ENCODE measurements at places on chromosomes 1 and 21.

- no peak for DNase-seq
Measured at GRCh38 chr1:4977701-4978100, 323.3 kb downstream of the AJAP1 start.

GRCh38 chr1:52502789-52503188 is 50.1 kb downstream of the TUT4 start:
- DNase-seq = peak; percentile 14

DNA sequence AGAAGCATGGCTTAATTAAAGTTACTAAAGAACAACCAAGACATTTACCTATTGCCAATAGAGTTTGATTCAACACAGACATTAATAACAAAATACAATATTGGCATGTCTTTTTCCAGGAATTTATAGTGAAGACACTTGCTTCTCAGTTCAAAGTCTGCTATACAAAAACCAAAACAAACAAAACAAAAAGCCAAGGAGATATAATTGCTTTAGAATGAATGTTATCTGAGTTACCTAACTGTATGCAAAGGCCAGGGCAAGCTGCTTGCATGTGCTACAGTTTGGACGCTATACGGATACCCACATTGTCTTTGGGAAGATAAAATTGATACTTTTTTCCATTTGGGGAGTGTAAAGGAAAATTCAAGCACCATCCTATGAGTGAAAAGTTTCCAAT is 13.6 kb downstream of the FMO5 start:
- no peak for DNase-seq

- no peak for DNase-seq
Measured at GRCh38 chr1:9473032-9473807, 66.0 kb upstream of the SLC25A33 start.

DNA sequence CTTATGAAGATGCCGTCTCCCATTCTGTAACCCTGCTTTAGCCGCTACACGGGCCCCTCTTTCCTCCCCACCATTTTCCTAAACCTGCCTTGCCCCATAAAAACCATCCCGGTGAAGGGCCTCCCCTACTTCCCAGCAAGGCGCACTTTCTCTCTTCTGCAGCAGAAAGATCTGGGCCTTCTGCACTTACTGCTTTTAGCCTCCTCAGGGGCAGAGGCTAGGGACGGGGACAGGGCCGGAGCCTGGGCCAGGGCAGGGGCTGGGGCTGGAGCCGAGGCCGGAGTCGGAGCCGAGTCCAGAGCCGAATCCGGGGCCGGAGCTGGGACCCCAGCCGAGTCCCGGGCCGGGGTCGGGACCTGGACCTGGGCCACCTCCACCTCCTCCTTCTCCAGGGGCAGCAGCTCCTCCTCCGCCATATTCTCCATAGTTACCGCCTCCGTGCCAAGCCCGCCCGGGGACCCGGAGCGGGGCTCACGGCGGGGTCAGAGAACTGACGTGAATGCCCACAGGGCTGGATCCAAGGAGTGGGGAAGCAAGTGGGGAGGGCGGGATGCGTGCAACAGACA is 382 bp downstream of the TRMT1L start:
- no peak for DNase-seq

DNA sequence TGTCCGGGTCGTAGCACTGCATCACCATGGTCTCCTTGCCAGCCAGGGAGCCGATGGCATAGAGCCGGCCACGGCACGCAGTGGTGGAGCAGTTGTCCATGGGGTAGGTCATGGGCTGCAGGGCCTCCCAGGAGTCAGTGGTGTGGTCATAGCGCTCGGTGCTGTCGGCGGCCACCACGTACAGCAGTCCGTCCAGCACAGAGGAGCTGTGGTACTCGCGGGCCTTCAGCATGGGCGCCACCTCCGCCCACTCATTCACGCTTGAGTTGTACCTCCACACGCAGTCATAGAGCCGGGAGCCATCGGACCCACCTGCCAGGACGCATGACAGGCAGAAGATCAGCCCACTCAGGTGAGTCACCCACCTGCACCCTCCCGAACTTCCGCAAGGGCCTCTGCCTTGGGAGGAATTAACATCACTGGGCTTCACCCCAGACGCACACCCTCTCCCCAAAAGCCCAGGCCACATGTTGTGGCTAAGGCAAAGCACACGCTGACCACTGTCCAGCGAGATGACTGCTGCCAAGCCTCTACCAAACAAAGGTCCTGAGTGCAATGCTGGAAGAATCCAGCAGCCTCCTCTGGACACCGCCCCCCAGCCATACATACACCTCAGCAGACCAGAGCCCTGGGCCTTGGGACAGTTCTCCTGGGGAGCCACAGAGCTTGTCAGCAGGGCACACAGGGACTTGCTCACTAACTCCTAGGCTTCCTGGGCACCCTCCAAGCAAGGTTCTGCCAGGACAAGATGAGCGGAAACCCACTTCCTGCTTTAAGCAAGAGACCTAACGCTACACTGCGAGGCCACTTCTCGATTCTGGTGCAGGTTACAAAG is 3.3 kb downstream of the KLHL21 start:
- DNase-seq = no peak

DNA sequence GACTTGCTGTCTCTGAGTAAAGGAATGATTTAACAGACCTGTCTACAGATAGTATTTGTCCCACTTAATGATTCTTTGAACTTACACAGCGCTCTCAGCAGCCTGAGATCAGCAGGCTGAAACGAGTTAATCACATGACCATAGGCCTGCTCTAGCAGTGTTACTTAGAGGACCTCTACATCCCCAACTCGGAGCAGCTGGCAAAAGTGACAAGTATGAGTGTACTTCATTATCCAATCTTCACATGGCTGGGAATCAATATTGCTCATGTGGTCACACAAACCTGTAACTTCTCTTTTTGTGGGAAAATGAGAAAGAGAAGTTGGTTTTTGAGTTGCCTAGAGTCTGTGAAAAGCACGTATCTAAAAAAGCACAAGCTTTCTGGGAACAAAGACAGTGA is 11.4 kb upstream of the ATP13A2 start:
- DNase-seq = no peak

DNA sequence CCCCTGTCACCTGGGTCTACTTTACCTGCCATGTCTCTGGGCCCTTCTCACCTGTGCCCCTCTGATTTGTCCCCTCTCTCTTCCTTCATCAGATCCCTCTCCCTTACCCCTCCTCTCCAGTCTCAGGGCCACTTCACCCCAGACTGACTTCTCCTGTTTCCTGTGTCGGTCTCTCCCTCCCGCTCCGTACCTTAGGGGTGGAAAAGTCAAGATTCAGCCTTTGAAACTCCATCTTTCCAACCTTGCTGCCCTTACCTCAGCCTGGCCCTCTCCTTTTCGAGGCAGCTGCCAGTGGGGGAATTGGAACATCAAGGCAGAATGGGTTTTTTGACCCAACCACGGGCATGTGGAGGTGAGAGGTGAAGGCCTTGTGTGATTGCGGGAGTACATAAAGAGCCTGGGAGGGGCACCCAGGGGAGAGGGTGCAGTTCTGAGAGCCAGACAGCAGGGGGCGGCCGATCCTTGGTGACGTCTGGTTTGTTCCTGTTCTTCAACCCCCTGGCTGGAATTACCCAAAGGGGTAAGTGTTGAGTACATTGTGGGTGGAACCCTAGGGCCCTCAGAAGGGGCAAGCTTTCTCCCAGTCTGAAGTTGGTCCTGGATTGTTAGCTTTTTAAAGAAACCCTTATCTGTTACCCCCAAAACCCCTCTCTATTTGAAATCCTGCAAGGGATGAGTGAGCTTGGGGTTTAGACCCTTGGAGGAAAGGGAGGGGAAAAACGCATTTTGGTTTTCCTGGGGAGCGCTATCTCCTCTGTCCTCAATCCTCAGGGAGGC is 12.3 kb upstream of the DMBX1 start:
- peak; percentile 87 for DNase-seq

GRCh38 chr1:53249706-53250105 is 11.4 kb upstream of the MAGOH start:
- no peak for DNase-seq

DNA sequence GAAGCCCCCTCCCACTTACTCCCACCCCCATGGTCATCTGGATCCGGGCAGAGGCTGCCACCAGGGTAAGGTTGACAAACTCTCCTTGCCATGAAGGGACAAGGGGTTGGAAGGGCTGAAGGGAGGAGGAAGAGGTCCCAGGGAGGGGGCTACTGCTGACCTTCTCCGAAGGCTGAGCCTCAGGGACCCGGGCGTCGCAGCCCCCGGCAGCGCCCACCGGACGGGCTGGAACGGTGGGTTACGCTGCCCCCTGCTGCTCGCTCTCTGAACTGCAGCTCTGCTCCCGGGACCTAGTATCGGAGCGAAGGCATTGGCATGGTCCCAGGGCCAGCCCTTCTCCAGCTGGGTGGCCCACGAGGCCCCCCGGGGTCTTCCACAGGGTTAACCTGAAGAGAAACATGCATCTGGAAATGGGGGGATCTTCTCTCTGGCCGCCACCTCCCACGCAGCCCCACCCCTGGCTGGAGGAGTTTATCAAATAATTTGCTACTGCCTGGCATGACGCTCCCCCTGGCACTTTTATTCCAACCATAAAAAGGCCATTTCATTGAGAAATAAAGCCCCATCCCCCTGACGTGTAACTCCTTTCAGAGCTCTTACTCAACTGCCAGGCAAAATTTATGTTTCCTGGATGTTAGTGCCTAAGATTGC is 70.4 kb upstream of the TARDBP start:
- DNase-seq = peak; percentile 87

DNA sequence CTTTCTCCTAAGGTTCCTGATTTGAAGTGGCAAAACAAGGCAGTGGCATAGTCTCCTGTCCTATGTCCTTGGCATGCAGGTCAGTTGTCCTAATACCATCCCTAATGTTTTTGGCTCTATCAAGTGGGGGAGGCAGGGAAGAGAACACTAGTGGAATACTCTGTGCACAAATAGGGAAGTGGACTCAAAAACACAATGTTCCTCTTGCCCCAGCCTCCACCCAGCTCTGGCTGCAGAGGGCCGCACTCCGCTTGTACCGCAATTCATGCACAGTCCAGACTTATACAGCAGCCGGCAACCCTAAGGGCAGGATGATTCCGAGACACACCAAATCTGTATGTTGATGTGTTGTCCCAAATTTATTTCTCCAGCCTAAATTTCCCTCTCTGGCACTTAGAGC is 14.5 kb downstream of the PLEKHO1 start:
- no peak for DNase-seq

GRCh38 chr1:167499664-167500101 is 18.6 kb downstream of the CD247 start:
- no peak for DNase-seq

DNA sequence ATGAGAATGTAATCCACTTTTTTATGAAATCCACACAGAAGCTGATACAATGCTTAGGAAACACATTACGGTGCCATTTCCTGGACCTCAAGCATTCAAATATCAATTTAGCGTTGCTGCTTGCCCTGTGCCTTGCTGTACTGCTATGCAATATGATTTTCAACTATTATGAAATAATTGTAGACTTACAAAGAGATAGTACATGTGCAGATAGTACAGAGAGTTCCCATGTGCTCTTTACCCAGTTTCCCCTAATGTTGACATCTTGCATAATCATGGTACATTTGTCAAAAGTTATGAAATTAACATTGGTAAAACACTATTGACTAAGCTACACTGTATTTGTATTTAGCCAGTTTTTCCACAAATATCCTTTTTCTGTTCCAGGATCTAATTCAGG is 37.7 kb upstream of the PTBP2 start:
- no peak for DNase-seq

GRCh38 chr1:50183378-50184133 is 74.8 kb downstream of the ELAVL4 start:
- no peak for DNase-seq

DNA sequence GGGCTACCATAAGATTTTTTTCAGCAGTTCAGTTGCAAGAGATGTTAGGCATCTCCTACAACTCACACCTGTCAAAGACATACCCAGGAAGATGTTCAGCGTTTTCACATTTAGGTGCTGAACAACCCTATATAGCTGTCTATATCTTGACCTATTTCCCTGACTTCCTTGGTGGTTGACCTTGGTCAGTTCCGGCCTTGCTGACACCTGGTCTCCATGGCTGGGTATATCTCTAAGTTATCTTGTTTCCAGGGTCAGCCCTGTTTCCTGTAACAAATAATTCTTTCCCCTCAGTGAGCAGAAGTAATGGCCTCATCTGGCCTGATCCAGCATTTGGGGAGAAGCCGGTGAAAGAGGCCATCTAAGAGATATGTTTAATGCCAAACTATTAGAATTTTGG is 2.4 kb upstream of the BTG2 start:
- DNase-seq = no peak

GRCh38 chr1:165551469-165551868 is 7.7 kb downstream of the LRRC52 start:
- DNase-seq = no peak

- no peak for DNase-seq
Measured at GRCh38 chr1:177273141-177273540, 102.4 kb downstream of the BRINP2 start.

DNA sequence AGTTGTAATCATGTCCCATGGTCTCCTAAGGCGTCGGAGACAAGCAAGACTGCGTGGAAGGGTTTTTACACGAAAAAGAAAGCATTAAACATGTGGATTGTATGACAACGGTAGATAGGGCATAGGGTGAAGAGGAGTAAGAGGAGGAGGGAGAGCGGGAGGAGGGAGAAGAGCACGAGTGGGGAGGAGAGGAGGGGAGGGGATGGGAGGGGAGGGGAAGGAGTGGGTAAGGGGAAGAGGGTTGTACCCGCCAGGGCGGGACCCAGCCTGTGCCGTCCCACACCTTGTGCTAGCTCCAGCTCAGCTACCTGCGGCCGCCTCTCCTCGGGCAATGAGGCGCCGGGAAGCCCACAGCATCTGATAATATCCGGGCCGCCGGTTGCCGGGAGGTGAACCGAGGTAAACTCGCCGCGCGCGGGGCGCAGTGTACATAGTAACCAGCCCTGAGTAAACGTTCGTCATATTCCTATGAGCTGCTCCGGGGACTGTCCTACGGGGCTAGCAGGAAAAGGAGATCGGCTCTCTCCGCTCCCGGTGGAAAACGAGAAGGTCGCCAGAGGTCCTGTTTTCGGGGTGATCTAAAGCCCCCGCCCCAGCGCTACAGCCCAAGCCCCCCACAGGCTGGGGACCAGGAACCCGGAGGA is 449 bp upstream of the RCAN3 start:
- peak; percentile 5 for DNase-seq

- DNase-seq = no peak
Measured at GRCh38 chr1:28281608-28282425, 22.5 kb downstream of the SESN2 start.
